ENCODE measurements at places on chromosomes 4 and X.
A peak's percentile ranks its signal among the peaks of the same experiment; 100 is the strongest.

- DNase-seq: peak; percentile 10
Observed at GRCh38 chr4:159104694-159105414, 2.0 kb downstream of the RAPGEF2 start.

- DNase-seq: no peak
Observed at GRCh38 chr4:70743731-70744130, 22.0 kb downstream of the RUFY3 start.

- DNase-seq: no peak
Observed at GRCh38 chrX:9759337-9759736, 6.3 kb downstream of the GPR143 start.

DNA sequence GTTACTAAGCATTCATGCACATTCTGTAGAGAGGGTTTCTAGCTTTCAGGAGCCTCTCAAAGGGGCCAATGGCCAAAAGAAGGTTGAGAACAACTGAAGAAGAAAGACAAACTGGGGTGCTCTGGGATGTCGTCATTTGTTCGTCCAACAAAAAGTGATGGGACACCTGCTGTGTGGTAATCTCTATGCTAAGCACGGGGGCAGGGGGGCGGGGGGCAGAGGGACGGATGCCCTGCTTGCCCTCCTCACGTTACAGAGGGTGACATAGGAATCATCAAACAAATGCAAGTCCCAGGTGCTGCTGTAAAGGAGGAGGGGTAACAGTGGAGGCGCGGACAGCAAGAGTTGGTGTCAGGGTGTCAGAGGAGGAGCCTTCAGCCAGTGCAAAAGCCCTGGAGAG, 12.8 kb upstream of the CRMP1 start:
- DNase-seq: no peak

DNA sequence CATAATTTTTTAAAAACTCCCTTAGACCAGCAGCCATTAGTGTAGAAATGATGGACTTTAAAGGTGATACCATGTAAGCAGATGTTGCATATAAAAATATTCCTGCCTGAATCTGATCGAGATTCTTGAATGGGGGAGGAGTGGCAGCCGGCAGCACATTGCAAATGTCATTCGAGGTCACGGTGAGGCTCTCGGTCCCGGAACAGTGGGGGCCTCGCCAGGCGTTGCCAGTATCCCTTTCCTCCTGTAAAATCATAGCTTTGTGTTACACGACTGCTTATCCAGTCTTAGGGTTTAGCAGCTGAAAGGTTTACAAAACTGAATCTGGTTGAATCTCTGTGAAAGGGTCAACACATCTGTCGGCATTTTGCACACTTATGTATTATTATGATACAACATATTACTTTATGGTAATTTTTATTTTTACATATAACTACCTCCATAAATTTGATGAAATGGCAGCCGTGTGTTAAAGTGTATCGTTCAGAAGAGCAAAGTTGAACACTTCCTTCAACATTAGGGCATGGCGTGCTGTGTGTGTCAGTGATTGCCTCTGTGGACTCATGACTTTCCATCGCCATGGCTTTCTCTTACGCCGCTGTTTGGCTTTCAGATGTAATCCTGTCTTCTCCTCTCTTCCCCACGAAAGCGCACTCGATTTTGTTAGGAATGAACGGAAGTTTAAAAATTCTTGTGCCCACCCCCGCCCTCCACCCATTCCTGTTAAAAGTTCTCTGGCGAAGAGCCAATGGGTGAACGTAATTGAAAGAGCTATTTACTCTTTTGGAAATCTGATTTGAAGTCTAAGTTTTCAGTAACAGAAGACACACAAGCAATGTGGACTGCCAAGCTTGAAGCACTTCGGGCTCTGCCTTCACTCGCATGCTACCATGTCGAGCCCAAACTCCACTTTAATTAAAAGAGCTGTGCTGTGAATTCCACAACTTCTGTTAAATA, 114.8 kb downstream of the STOX2 start:
- DNase-seq: no peak

- DNase-seq: no peak
Observed at GRCh38 chr4:33149658-33150524, 2429.7 kb downstream of the PCDH7 start.

DNA sequence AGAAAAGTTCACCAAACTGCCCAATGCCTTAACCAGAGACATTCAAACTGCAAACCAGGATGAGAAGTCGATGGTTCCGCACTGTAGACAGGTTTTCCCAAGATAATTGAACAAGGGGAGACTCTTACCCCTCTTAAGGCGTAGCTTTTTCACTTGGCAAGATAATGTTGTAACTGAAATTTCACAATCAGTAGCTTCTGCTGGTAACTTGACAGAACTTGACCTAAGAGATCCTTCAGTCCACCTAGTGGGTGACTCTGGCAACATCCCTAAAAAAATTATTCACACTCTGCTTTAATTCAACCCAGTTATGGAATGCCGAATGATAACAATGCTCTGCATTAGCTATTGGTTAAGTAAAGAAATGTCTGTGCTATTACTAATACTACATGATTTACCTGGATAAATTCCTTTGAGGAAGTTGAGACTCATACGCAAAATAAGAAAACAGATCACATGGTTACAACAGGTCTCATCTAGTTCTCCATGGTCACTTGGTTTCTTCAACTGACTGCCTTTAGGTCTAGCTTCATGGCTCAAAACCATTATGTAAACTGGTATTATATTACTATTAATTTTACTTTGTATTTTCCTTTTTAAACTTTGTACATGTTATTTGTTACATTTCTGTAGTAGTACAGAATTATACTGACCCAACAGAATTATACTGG, 9.1 kb downstream of the ELF2 start:
- DNase-seq: no peak

- no peak for DNase-seq
Observed at GRCh38 chr4:144572660-144573059, 73.3 kb upstream of the HHIP start.

DNA sequence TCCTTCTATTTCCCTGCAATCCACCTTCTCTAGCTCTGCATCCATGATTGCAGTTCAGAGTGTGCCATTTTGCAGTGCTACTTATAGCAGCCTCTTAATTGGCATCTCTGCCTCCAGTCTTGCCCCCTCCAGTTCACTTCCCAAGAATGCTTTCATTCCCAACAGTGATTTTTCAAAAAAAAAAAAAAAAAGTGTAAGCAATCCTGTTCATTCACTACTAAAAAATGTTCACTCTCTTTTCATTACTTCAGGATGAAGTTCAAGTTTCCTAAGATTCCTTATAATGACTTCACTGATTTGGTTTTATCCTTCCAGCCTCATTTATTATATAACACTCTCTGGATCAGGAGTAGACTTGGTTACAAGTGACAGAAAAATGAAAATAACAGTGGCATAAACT, 124.7 kb upstream of the LNX1 start:
- no peak for DNase-seq

- DNase-seq: no peak
Observed at GRCh38 chr4:896216-896615, 35.9 kb downstream of the GAK start.

GRCh38 chr4:9849538-9849920, 68.1 kb downstream of the DRD5 start:
- DNase-seq: no peak
